ENCODE measurements at places on chromosomes 6 and 20.

DNA sequence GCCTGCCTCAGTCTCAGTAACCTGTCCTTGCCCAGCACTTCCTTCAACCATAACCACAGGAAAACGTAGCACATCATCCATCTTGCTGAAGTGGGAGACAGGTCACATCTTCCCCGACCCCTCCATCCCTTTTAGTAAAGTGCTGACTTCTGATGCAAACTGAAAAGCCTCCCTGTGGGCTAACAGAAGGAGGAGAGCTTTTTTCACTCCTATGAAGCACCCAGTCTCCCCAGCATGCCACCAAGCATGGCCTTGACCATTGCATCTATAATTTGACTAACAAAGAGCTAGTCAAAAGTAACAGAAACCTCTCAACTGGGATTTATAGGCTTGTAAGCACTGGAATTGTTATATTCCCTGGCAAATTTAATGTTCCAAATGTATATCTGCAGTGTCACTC lies 288.9 kb upstream of the IRAK1BP1 start:
- no peak for DNase-seq

DNA sequence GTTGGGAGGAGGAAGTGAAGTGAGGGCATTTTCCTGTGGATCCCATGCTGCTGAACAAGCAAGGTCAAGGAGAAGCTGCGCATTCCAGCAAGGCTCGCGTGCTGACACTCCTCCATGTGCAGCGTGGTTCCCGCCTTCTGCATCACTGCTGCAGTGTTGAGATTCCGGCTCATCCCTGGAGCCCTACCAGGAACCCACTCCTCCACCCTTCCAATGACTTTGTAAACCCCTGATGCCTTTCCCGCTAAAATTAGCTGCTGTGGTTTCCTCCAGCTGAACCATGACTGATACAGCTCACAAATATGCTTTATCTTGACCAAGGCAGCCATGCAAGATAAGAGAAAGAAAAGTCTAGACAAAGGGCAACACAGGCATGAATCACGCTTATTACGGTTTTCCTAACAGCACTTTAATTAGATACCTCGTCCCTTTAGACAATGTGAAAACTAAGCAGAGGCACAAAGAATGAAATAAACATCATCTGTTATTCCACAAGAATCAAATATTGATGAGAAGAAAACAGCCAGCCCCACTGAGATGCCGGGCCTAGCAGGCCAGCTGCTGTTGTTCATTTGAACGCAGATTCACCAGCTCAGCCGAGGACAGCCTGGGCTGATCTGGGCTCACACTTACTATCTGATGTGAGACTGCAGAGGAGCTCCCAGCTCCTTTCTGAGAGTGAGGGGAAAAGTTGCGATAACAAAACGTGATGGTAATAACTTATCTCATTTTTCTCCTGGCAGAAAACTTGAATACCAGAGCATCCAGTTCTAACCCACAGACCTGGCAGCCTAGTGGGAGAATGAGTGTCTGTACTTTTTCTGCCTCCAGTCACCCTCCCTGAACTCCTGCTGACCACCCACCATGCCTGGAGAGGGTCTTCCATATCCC lies 14.2 kb upstream of the BNIP5 start:
- DNase-seq, result no peak

DNA sequence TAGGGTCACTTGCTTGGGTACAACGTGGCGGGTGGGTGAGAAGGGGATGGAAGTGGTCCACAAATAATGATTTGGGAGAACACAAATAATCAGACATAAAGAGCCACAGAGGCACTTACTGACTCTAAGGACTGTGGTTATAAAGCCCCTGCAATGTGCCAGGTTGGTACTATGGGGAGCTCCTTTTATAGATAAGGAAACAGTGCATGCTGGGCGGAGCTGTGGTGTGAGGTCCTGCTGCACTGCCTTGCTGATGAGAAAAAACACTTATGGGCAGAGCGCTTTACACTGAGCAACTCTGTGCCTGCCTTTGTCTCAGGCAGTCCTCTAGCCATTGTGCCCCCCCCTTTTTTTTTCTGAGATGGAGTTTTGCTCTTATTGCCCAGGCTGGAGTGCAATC lies 29.1 kb upstream of the SCRT2 start:
- no peak for DNase-seq

DNA sequence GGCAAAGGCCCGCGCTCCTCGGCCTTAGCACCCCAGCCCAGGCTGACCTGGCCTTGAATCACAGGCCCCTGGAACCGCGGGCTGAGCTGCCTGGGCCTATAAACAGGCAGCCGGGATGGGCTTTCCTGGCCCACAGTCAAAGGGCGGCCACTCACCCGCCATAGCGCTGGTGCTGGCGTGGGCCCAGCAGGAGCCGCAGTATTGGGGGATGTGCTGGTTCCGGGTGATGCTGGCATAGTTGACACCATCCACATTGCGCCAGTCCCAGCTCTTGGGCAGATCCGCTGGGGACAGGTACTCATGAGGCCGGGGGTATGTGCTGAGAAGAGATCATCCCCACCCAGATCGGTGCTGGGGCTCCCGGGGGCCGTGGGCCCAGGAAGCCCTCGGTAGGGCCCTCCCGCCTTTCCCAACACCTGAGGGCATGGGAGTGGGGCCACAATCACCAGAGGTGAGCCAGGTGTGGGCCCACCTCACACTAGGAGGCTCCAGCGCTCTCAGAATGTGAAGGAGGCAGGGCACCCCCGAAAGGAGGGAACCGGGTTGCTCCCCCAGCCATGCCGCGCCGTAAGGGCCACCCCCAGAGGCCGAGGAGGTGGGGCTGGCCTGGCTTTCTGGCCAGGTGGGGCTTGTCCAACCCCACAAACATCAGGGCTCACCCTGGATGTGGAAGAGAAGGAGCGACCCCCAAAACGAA lies 739 bp downstream of the CTSZ start:
- no peak for DNase-seq

GRCh38 chr6:43990627-43991619 lies 136.3 kb downstream of the MRPL14 start:
- DNase-seq, result no peak

DNA sequence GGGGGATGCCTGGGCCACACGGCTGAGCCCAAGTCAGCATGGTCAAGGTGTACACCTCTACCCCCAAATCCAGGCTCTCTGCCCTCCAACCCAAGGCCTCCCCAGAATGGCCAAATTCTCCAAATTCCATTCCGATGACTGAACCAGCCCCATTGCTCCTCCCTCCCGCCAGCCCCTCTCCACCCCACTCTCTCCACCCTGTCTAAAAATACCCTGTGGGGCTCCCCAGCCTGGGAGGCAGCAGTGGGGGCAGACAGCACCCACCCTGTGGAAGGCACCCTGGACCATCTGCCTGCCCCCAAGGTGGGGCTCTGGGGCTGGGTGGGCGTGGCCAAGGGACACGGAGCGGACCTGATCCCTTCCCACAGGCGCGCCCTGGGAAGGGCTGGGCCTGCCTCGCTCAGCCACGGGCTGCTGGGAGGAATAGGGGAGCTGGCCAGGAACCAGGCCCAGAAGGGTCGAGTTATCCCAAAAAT lies 11.4 kb downstream of the TEAD3 start:
- no peak for DNase-seq

DNA sequence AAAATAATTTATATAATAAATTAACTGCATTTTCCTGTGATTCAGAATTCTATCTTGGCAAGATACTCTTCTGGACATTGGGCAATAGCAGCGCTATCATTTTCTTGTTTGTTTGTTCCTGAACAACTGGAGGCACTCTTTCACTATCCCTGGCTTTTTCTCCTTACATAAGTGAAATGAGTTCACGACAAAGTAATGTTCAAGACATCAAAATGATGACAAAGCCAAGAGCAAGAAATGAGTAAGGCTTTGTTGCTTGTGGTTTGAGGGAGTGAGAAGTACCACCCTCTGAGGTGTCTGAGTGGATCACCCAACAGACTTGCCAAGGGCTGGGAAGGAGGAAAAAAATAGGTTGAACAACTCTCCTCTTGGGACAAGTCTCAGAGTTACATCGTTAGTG lies 466.6 kb upstream of the JAG1 start:
- no peak for DNase-seq

DNA sequence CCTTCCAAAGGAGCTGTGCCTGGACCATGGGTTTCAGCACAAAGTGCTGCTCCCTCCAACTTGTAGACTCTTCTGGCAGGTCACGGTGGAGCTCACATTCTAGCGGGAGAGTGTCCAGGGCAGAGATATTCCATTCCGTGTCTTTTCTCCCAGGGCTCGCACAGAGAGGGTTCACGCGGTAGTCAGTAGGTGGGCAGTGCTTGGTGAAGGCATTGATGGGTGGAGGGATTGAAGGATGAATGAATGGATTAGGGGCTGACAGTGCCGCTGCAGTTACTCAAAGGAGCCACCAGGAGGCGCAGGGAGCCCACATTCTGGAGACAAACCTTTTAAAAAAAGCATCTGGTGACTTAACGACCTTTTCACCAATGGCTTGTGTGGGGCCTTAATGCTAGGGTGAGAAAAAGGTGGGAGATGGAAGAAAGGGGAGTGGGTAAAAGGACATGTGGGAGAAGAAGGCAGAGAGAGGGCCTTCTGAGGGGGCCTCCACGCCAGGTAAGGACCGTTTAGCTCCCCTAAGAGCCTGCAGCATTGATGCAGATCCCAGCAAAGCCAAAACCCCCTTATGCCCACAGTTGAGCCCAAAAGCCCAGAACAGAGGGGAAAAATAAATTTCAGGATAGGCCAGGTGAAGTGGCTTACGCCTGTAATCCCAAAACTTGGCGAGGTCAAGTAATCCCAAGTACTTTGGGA lies 17.5 kb upstream of the FAM110A start:
- peak; percentile 67 for DNase-seq

GRCh38 chr20:63166193-63167020 lies 49.5 kb downstream of the YTHDF1 start:
- no peak for DNase-seq

DNA sequence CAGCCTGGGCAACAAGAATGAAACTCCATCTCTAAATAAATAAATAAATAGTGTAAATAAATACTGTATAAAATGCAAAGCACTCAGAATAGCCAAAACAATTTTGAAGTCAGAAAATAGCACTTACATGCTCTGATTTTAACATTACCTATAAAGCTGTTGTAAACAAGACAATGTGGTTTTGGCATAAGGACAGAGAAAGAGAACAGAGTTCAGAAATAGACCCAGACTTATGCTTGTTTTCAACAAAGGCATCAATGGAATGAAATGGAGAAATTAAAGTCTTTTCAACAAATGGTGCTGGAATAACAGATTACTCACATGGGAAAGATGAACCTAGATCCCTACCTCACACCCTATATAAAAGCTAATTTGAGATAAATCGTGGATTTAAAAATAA lies 10.4 kb downstream of the ACAT2 start:
- DNase-seq, result no peak

- no peak for DNase-seq
Measured at GRCh38 chr6:35765739-35766138, 10.7 kb upstream of the CLPSL2 start.

GRCh38 chr6:43982084-43982625 lies 145.1 kb downstream of the MRPL14 start:
- no peak for DNase-seq

GRCh38 chr20:24859539-24859938 lies 89.5 kb upstream of the CST7 start:
- no peak for DNase-seq

DNA sequence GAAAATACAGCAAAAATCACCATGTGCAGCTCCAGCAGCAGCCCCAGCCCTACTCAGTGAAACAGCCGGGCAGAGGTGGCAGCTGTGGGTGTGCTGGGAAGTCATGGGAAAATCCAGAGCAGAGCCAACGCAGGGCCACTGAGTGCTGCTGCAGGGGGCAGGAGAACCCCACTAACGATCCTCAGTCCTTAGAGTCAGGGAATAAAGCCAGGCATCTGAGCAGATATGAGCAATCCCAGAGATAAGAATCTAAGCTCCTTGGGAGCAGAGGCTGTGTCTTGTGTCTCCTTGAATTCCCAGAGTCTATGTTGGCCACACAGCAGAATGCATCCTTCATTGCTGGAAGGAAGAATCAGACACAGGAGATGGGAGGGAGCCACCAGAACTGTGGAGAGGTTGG lies 493.1 kb upstream of the MAP3K7 start:
- DNase-seq, result no peak

DNA sequence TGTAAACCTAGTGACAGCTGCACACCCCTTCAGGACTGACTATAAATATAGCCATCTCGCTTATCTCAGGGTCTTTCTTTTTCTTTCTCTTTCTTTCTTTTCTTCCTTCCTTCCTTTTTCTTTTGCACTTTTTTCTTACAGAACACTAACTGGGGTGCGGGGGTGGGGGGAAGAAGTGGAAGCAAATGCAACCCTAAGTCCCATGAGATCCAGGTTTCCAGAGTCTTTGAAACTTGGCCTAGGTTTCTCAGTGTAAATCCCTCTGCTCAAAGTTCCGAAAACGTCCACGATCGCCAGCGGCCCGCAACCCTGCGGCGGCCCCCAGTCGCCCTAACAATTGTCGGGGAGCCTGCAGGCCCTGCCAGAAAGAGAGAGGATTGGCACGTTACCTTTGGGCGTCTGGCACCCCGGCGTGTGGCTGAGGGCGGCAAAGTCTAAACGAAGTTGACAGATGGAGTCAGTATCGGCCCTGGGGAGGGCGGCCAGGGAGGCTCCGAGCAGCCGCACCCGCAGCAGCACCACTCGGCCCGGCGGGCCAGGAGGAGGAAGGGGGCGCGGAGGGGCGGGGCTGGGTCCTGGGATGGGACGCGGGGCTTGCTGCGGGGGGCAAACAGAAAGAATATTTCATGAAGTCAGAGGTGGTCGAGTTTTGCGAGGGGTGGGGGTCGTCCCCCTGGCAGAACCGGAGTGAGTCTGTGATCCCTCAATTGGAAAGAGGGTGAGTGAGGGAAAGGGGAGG lies 577 bp upstream of the FOXF2 start:
- no peak for DNase-seq

DNA sequence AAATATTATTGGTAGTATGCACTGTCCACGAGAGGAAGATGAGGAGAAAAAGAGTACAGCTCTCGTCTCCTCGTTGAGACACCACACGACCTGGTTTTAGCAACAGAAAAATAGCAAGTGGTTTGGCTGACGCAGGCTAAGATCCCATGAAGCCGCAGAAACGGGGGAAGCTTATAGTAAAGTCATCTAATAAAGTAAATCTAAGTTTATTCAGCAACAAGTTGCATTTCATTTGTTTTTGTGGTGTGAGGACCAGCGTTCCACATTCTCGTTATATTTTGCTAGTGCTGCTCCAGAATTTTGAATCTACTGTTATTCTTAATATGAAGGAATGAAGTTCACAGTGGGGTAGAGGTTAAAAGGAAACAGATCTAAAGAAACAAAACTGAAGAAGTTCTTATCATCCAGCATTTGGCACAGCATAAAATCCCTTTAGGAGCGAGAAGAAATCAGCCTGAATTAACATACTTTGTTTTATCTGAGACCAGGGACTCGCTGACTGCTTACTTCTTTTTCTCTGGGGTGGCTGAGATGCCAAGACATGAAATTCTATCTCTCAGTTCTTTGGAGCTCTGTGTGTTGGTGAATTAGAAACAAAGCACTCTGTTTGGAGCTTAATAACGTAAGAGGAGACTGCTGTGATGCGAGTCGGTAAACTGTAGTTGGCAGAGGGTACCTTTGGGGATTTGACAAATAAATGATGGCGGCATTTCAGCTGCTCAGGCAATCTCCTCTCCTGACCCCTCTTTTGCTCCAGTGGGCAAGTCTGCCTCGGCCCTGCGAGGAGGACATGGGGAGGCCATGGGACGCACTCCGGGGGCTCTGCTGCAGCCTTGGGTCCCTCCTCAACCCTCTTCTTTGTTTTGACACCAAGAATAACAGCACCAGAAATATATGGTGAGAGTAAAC lies 24.9 kb upstream of the IRF4 start:
- no peak for DNase-seq

Data from neural crest cell (in vitro differentiated cells).